ENCODE measurements at places on chromosomes 2 and 18. TPM values are rescaled to one million over a fixed set of nuclear protein-coding genes. Genes with fewer than 3 reads are reported as not detected.

The C2orf78 gene
- total RNA-seq, result not detected

The PROM2 gene
- not detected for total RNA-seq

The GEN1 gene
- 16.1 TPM for total RNA-seq

The NT5C1B gene
- not detected for total RNA-seq

The TUBA4B gene
- total RNA-seq, result not detected

The NR4A2 gene
- total RNA-seq, result 5.2 TPM

The HOXD13 gene
- 10.3 TPM for total RNA-seq
